Esophagus squamous epithelium (tissue), 5 donors: ENCODE measurements at places on chromosomes 7 and 10.

DNA sequence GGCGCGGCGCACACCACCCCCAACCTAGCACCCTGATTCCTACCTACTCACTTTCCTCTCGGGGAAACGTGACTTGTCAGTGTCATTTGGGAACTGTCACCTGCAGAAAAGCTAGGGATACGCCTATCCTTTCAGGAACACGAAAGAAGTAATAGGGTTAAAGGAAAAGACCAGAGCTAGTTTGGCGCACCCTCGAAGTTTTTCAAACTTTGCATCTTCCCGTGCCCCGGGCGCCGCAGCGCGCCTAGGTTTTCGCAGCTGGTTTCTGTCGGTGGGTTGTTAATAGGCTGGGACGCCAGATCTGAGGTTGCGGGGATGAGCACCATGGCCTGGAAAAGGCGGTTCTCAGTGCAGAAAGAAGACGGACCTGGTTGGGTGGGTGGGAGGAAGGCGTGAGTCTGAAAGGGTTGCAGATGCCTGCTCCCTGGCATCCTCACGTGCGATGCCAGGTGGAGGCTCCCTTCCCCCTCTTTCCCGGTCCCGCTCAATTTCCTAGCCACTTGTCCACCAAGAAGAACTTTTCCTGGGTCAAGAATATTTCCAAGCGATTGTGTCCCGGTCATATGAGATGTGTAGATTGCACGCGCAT lies 568 bp upstream of the MEOX2 start:
- no peak for DNase-seq

GRCh38 chr10:3714531-3714930 lies 70.5 kb downstream of the KLF6 start:
- DNase-seq: no peak

DNA sequence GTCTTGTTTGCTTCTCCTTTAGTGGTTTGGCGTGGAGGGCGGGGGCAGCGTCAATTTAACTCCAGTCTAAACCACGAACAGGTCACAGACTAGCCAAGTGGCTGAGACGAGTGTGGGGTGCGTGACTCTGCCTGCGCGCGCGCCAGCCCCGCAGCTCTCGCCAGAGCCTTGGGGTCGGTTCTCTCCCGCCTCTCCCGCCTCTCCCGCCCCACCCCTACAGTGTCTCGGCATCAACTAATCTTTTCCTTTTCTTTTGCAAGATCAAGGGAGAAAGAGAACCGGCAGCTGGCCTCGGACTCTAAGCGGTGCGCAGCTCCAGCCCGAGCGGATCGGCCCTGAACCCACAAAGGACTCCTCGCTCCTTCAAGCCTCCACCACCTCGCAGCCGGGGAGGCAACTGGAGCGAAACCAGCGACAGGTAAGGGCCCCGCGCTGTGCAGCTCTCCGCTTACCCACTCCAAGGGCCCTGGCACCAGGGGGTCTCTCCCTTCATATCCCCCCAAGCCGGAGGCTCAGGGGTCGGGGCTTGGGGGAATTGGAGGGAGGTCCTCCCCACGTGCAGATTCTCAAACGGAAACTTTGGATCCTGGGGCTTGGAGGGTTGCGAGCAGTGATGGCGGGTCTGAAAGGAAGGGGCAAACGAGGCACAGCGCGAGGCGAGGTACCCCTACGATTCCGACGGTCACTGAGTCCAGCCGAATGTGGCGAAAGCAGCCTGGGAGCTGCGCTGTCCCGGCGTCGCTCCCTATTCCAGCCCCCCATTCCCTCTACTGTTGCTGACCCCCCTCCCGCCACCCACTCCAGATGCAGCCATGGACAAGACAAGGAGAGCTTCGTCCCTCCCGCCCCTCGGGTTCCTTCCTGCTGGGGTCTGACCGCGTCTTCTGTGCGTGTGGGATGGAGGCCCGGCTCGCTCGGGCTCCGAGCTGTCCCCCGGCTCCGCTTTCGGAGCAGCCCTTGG lies 829 bp downstream of the CHRM2 start:
- DNase-seq: no peak

GRCh38 chr10:79390551-79391229 lies 43.4 kb downstream of the PPIF start:
- DNase-seq: no peak

DNA sequence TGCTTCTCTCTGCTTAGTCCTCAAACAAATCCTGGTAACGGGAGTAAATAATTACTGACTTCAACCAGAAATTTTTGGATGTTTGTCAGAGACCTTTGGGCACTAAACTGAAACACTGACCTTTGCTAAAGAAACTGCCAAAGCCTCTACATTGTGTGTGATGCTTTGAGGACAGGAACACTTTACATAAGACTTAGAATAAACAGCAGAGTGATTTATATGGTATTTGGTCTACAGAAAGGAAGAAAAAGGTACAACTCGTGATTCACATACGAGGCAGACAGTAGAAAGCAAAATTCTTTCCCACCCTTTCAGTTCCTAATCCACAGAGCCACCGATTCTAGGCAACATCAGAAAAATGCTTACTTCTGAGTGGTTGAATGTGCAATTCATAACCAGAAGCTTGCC lies 59.8 kb downstream of the SLC16A12 start:
- no peak for DNase-seq

DNA sequence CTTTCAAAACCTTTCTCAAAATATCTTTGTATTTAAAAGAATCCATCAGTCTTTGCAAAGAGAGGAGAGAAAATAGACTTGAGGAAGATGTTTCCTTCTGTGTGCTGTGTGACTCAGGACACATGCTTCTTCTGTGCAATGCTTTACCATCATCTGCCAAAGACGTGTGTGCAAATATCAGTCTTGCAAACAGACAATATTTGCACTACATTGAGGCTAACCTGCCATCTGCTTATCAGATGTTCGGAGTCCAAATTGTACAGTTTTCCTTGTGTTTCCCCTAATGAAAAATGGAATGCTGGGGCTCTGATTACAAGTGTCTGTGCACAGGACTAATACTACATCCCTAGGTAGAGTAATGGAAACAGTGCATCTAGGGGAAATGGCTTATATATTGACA lies 353.1 kb upstream of the LRRTM3 start:
- DNase-seq: no peak

GRCh38 chr7:11252705-11253272 lies 279.1 kb downstream of the PHF14 start:
- DNase-seq: no peak

DNA sequence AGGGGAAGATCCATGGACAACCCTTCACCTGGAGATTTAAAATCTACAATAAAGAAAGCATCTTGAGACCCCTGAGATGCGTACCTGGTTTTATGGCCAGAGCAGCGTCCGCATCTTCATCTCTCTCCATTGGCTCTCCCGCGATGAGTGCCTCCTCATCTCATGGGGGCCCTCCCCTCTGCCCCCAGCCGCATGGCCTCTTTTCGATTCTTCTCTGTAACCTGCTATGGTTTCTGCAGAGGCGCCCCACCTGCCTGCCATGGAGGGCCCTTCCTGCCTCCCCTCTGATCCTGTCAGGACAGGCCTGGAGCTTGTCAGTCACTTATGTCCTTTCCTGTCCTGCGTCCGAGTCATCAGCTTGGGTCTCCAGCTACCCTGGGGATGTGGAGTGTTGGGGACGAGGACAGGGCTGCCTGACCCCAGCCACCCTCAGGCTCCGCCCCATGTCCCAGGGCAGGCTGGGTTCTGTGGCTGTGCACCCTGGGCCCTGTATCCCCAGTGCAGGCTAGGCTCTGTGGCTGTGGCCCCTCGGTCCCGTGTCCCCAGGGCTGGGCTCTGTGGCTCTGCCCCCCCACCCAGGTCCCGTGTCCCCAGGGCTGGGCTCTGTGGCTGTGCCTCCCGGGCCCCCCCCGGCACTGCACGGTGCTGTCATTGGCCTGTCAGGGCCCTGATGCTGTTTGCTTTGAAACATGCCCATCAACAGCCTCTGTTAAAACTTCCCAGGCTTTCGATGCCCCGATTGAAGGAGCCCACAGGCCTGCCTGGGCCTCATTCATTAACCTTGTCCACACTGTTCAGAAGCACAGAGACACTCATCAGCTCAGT lies 99.8 kb downstream of the WDR37 start:
- no peak for DNase-seq

DNA sequence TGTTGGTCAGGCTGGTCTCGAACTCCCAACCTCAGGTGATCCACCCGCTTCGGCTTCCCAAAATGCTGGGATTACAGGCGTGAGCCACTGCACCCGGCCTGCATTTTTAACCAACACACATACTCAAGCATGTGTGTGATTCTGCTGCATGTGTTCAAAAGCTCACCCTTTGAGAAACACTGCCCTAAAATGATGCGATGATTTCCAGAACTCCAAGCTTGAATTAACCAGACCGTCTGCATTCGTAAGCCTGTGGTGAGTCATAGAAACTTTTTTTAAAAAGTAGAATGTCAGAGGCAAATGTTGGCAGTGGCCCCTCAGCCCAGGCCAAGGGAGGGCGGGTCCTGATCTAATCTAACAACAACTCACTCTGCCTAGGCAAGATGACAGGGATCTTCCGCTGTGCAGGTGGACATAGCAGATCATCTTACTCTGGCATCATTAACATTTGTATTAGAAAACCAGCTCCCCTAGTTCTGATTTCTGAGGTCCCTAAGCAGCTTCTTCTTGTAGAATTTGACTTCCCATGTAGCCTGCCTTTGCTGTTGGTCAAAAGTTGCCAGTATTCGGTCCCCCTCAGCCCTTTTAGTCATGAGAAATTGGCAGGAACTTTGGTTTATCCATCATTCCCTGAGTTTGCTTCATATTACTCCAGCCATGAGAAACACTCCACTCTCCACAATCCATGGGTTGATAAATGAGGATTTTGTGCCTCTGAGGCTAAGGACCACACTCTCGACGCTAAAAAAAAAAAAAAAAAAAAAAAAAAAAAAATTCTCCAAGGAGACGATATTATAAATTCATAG lies 190.4 kb downstream of the SKIDA1 start:
- DNase-seq: no peak

DNA sequence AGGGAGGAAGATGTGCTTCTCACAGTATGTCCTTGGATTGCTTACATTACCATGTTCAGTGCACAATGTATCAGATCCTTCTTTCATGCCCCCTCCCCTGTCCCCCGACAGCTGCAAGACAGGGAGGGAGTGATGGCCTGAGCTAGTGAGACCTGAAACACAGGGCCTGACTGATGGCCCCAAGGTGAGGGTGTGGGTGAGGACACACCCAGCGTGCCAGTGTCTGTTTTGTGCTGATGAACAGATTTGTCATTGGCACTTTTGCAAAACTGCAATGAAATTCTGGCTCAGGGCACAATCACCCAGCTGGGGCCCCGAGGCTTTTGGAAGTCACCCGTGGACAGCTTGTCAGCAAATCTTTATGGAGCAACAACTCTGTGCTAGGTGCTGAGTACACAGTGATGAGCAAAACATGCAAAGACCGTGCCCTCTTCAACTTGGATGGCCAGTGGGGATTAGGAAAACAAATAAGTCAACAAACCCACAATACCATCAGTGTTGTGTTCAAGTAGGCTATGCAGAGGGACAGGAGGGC lies 59.4 kb upstream of the EMX2 start:
- no peak for DNase-seq

DNA sequence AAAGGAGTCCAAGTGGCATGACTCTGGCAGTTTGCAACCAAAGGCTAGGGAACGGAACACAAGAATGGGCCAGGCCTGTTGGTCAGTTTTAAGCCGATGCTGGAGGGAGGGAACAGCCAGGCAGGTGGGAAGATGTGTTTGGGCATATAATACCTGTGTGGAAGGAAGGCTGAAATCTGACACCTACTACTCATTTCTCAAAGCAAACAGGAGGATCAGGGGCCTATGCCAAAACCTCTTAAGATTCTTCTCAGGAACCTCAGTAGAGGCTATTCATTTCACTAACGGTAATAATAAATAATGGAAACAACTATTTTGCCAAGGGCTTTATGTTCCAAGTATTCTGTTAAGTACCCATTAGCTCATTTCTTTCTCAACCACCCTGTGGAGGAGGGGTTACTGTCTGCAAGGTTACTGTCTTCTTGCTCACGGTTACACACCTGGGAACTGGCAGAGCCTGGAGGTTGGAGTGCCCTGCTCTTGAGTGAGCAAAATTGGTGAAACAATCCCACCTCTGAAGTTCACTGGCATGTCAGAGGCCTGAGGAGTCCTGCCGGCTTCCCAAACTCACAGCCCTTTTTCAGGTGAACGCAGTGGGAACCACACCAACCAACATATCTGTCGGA lies 35.5 kb downstream of the GOT1 start:
- DNase-seq: no peak

DNA sequence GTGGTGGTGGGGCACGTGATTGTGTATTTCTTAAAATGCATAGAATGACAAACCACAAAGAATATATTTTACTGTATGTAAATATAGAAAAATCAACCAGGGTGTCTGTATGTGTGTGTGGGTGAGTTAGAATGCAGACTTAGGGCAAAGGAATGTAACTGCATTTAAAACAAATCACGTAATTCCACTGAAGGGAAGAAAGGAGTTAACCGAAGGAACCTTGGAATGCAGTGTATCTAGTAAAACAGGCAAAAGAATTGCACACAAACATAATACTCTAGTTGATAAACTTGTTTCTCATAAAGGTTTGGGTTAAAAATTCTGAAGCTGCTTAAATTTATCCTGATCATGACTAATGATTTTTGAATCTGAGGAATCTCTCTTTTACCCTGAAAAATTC lies 134.9 kb downstream of the ADRA2A start:
- no peak for DNase-seq

DNA sequence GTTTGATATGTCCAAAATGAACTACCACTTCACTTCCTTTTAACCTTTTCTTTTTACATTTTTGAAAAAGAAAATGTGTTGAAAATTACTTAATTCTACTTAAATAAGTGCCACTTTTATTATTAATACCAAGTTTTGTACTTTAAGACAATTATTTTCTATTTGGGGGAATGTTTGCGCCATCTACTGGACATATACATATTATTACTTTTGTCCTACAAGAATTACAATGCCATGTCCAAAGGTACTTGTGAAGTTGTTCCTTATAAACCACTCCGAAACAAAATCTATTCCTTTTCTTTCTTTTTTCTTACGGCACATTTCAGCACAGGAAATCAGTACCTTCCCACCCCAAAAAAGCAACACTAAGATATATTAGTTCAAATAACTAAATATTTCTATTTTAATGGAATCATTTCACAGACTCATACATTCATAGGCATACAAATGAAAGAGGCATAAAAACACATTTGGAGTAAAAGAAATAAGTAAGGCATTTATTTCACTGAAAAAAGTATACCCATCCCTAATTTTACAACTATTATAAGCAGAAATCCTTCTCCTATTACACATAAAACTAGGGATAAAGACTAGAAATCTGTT lies 169.9 kb downstream of the RNF133 start:
- DNase-seq: no peak

GRCh38 chr10:88062798-88063472 lies 199.5 kb downstream of the PTEN start:
- no peak for DNase-seq

- no peak for DNase-seq
These were observed at the start of gene A1CF for GRCh38 chr10:50885097-50885859. A1CF (minus strand) TSS chr10:50885627; CDS start chr10:50859940, 25,687 bp downstream.

DNA sequence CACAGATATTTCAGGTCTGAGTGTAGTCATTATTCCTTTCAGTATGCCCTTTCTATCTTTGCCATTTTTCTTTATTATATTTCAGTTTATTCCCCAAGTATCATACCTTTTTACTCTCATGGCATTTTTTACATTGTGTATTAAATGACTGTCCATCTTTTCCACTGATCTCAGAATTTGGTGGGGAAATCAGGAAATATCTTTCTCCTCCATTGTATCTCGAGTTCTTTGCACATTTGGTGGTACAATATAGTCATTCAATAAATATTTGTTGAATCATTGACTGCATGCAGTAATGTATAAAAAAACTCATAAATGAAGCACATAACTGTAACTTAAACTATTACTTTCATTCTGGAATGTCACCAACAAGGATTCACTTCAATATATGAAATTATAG lies 354.7 kb downstream of the HGF start:
- no peak for DNase-seq
